T-helper 9 cell (primary cell): ENCODE measurements at places on chromosomes 2 and 18.

GRCh38 chr2:158297606-158298005 is 158.9 kb downstream of the CCDC148 start:
- DNase-seq = no peak

- DNase-seq = no peak
Measured at GRCh38 chr18:57771193-57771592, 31.9 kb downstream of the ATP8B1 start.

GRCh38 chr2:29810956-29811355 is 110.4 kb downstream of the ALK start:
- no peak for DNase-seq

- DNase-seq = no peak
Measured at GRCh38 chr2:218961651-218962570, 2.4 kb downstream of the CDK5R2 start.

- DNase-seq = no peak
Measured at GRCh38 chr2:106997204-106997603, 111.2 kb upstream of the ST6GAL2 start.

- DNase-seq = no peak
Measured at GRCh38 chr18:77346208-77346810, 96.7 kb downstream of the GALR1 start.

- DNase-seq = no peak
Measured at GRCh38 chr2:160255408-160255807, 55.3 kb upstream of the ITGB6 start.

DNA sequence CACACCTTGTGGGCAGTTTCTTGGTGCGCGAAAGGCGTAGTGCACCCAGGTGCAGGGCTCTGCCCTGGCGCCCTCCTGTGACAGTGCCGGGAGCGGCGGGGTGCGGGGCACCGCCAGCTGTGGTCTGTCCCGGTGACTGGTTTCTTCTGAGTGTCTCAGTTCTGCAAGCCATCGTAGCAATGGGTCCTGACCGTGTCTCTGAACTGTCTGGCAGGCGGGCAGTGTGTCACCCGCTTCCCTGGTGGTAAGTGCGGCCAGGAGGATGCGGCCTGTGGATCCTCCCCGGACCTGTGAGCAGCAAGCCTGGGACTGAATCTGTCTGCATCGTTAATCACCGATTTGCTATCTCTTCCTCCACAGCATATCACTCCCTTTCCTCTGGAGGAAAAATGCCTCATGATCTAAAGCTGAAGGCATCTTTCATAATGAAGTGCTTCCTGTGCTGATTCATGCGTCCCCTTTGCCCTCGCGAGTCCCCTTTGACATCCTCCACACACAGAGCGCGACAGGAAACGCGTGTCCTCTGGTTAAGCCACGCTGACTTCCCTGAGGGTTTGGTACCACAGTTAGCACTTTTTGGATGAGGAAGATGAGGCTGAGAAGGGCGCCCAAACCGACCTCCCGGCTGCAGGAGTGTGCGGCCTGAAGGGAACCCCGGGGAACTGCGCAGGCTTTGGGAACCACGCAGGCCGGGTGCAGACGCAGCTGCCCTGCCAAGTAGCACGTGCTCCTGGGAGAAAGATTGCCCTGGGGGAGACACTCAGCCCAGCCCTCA is 416.0 kb upstream of the HS6ST1 start:
- DNase-seq = no peak

DNA sequence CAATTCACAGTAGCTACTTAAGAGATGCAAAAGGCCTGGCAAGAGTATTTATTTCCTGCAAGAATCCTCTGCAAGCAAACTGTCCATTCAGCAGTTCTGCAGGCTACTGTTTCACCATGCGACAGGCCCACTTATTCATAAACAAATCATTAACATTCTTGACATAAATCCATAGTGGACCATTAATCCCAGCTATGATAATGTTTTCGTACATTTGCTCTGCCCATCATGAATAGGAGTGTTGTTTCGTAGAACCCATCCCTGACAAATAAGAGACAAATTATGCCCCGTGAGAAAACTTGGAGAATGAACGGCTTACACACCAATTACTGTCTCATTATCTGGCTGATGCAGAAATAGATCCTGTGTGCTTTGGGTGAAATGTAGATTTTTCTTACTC is 65.4 kb downstream of the PID1 start:
- DNase-seq = no peak

- DNase-seq = no peak
Measured at GRCh38 chr2:45353879-45354278, 257.2 kb downstream of the SRBD1 start.

- no peak for DNase-seq
Measured at GRCh38 chr2:240436683-240437550, 1.5 kb downstream of the GPC1 start.

DNA sequence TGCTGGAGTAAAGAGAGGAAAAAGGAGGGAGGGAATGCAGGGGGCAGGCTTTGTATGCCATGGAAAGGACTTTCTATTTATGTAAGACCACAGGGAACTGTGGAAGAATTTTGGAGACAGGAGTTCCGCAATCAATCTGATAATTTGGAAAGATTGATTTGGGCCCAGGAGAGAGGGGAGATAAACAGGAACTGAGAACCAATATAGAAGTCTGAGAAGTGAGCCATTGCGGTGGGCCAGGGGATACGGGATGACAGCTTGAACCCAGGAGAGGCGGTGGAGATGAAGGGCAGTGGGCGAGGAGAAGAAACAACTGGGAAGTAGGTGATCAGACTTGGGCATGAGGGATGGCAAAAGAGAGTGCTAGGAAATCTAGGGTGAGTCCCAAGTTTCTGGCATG is 23.7 kb downstream of the RASGRP3 start:
- no peak for DNase-seq

DNA sequence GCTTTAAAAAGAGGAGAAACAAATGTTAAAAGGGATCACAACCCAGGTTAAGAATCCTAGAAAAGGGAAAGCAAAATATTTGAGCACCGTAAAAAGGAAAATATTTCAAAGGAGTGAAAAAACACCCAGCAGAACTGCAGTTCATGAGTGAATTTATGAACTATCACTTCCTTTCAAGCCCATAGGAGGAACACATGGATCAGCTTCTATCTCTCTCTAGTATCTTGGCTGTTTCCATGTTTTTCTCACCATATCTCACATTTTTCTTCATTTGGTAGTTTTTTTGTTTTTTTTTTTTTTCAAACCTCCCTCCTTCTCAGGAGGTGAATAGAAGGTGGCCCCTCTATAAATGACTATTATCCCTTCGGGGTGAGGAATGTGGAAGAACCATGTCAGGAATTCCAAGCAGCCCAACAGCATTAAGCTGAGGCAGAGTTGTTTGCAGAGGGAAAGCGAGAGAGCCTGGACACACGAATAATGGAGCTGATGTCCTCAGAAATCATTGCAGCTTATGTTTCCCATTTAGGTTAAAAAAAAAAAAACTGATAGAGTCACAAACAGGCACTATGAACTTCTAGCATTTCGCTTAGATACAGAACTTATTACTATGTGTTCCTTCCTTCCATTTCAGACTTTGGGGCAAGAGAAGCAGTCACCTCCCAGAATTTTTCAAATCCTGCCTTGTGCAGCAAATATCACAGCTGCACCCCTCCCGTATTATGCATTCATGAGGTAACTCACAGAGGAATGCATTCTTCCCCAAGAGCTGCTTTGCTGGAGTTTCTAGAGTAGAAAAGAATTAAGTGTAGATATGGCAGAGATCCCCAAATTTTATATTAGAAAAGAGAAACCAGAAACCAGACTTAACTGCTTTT is 315.6 kb downstream of the IRS1 start:
- no peak for DNase-seq

GRCh38 chr2:30527859-30528258 is 80.8 kb downstream of the LCLAT1 start:
- no peak for DNase-seq

GRCh38 chr18:59145055-59145454 is 5.4 kb downstream of the SEC11C start:
- DNase-seq = no peak

- DNase-seq = no peak
Measured at GRCh38 chr2:73289304-73289703, 4.0 kb downstream of the EGR4 start.

- DNase-seq = no peak
Measured at GRCh38 chr2:146944601-146945000, 900.2 kb upstream of the ACVR2A start.

- no peak for DNase-seq
Measured at GRCh38 chr2:239731998-239732665, 293.0 kb downstream of the NDUFA10 start.

GRCh38 chr2:88236666-88237065 is 66.5 kb downstream of the THNSL2 start:
- DNase-seq = no peak

DNA sequence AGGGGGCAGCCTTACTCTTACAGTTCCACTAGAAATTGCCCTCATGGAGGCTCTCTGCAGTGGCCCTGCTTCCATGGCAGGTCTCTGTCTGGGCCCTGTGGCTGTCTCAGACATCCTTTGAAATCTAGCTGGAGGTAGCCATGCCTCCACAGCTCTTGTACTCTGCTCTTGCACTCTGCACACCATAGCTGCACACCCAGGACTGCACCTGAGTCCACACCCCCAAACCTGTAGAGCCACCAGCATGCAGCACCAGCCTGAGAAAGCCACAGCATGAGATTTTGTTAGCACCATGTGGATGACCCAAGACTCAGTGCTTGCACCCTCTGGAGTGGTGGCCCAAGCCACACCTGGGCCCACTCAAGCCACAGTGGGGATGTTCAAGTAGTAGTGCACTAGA is 376.2 kb upstream of the RND3 start:
- DNase-seq = no peak

GRCh38 chr18:7941533-7941932 is 374.4 kb downstream of the PTPRM start:
- DNase-seq = no peak

DNA sequence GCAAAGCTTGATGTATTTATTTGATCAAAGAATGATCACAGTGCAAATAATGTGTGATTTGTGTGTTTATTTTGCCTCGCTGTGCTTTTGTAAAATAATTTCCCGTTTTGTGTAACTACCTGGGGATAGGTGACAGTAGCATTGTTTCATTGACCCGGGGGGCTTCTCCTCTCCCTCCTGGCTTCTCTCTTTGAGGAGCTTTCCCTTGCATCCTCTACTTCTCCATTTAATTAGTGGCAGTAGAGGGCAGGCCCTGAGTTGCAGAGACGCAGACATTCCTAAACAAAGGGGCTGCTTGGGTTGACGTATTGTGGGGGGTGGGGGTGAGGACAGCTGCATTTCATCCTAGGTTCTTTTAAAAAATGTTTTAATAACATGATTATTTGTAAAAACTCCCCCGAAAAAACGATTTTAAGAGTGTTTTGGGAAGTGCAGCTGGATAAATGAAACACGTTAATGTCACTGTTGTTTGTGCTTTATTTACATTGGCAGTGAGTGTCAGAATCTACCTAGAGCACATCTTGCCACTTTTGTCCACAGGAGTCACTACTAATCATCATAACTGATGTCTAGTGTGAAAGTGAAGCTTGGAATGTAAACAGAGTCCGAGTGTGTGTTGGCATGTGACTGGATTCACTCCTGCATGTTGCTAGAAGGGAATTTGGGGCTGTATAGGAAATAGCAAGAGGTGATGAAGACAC is 2.2 kb downstream of the NEDD4L start:
- DNase-seq = no peak

- DNase-seq = no peak
Measured at GRCh38 chr2:144459937-144460336, 60.0 kb downstream of the ZEB2 start.

DNA sequence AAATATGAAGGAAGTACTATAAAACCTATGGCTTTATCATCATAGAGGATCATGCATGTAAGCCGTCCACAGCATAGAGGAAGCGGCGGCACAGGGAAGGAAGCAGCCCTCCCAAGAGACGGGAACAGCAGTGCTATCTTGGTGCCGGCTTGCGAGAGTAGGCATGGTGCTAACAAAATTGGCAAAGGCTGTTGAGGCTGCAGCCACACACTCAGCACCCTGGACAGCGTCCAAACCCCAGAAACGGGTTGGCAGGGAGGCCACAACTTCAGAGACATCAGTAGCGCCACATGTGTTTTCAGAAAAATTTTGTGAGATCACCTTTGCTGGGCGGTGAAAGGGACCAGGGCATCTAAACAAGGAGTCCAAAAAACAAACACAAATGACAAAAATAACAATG is 37.7 kb downstream of the NETO1 start:
- DNase-seq = no peak

DNA sequence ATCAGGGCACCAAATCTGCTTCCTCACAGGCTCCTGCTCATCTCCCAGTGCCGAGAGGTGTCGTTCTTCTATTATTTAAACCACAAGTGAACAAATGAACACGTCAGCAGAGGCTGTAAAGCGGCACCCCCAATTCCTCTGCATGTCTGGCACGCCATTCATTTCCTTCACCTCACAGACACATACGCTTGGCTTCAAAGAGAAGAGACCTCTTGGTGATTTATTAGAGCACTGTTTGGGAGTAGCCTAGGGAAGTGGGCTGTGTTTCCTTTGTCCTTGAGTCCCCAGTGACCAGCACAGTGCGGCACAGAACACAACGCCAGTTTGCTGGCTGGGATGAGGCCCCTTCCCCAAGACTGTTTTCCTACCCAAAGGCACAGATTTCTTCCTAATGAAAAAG is 184.3 kb upstream of the REV1 start:
- no peak for DNase-seq

GRCh38 chr2:41840702-41841551 is 206.9 kb upstream of the PKDCC start:
- peak; percentile 97 for DNase-seq

GRCh38 chr18:60861575-60861974 is 471.7 kb upstream of the CDH20 start:
- DNase-seq = no peak

GRCh38 chr18:23584019-23584983 is 2.0 kb downstream of the NPC1 start:
- no peak for DNase-seq

DNA sequence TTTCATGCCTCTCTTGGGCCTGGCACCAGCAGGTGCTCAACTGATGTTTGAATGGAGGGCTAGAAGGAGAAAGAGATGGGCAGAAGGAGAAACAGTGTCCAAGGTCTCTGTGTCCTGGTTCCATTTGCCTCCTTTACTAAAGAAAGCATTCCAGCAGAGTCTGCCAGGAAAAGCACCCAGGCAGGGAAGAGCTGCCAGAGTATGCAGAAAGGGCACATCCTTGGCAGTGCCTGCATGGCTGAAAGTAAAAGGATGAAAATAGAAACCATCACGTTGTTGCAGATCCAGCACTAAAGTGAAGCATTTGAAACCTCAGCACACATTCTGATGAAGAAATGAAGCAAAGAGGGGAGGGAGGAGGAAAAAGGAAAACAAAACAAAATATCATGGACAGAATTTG is 142.2 kb downstream of the ESCO1 start:
- DNase-seq = no peak

DNA sequence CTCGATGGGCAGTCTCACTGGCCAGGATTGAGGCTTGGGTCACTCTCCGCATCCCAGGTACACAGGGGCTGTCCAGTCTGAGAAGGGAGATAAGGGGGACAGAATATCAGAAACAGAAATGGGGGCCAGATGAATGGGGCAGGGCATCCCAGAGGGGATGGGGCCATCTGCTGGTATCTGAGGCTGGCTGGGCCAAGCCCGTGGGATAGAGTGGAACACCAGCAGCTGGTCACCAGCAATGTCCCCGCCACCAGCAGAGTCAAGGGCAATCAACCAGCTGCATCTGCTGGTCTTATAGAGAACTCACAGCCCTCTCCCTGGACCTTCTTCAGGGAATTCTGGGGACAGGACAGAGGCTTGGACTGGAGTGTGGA is 128.8 kb upstream of the HAAO start:
- no peak for DNase-seq
